ENCODE measurements at places on chromosomes 1 and 21. TPM values are rescaled to one million over a fixed set of nuclear protein-coding genes. Genes with fewer than 3 reads are reported as not detected.

- no peak for DNase-seq
Observed at GRCh38 chr1:154353460-154353904, 28.2 kb downstream of the ATP8B2 start.

The TXNIP gene
- 2,478 TPM for total RNA-seq

DNA sequence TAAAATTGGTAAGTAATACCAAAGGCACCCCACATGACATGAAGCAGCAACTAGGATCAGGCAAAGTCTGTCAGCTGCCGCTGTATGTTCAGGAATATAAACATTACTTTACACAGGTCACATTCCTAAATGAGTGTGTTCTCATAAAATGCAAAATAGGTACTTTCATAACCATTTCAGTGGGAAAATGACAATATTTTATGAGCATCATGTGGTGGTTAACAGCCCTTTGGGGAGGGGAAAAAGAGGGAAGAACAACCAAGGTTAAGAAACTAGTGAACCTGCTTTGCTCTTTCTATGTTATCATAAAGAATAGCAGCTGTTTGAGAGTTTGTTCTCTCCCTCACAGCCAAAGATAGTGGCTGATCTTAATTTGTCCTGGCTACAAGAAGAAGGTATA, 105.4 kb upstream of the LBR start:
- DNase-seq, result no peak

The RIMS3 gene
- total RNA-seq, result 1.6 TPM

- DNase-seq, result no peak
Observed at GRCh38 chr1:68544651-68545050, 47.8 kb upstream of the DEPDC1 start.

- no peak for DNase-seq
Observed at GRCh38 chr1:160844447-160845232, 18.0 kb downstream of the CD244 start.

DNA sequence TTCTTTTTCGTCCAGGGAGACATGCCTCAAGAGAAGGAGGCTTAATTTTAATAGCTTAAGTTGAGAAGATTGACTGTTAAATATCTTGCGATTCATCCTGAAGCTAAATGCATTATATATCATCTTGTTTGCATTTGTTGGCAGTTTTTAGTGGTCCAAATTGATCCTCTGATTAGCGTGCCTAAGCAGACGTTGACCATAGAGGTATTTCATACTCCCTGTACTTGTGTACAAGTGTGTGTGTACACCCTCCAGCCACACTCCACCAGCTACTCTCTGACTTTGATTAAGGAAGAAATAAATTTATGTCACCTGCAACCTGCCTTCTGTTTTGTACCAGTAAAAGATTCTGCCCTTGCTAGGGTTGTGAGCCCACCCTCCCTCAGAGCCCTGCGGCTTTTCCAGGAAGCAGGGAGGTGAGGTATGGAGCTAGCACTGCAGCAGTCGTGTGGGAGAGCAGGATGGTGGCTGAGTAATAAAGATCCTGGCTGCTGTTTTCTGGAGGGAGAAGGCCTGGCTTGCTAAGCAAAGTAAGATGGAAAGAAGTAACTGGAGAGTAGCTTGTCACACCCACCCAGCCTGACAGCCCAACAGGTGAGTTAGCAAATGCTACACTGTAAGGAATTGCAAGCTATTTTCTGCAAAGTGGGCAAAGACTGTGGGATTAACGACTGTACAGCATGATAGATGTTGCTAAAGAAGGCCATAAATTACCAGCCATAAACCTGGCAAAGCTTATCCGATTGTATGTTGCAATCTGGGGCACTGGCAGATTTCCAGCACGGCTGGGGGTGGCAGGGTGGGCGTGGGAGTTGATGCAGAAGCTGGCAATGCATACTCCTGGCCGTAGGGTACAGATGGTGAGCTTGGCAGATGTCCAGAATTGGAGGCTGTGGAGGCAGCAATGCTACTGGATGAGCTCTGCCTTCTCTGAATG, 170.2 kb downstream of the TNR start:
- peak; percentile 30 for DNase-seq

The MFAP2 gene
- 9.3 TPM for total RNA-seq

GRCh38 chr1:235919127-235919832, 52.6 kb upstream of the LYST start:
- DNase-seq, result no peak

DNA sequence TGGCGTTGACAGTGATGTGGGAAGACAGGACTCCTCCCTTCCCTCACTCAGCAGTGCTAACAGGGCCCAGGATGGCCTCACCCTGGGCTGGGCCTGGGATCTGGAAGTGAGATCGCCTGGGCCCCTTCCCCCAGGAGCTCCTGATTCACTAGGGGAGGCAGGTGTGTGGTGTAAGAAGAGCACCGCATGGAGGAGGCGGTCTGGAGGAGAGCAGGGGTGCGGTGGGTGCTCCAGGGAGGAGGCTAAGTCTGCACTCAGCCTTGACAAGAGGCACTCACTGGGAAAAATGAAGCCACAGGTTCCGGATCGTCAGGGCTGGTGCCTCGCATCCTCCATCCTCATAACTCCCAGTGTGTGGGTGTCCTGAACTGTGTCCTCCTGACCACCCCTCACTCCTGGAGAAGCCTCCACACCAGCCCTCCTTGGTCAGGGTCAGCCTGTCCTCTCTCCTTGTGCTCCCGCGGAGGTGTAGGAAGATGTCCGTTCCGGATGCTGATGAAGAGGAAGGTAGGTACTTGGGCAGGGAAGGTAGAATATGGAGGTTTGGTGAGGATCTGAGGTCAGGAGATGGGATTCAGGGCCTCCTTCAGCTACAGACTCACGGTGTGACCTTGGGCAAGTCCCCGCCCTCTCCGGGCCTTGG, 142.1 kb upstream of the WNT4 start:
- no peak for DNase-seq

- DNase-seq, result peak; percentile 78
Observed at GRCh38 chr1:200802865-200803512, 64.3 kb downstream of the CAMSAP2 start.

- DNase-seq, result no peak
Observed at GRCh38 chr1:175332515-175332914, 139.9 kb upstream of the KIAA0040 start.

- DNase-seq, result no peak
Observed at GRCh38 chr21:43800124-43800523, 10.7 kb downstream of the RRP1 start.

GRCh38 chr1:24931468-24932231, 1.6 kb upstream of the RUNX3 start:
- DNase-seq, result no peak

GRCh38 chr1:56133522-56134472, 445.6 kb downstream of the PLPP3 start:
- DNase-seq, result no peak

The RASAL2 gene
- 52.3 TPM for total RNA-seq

DNA sequence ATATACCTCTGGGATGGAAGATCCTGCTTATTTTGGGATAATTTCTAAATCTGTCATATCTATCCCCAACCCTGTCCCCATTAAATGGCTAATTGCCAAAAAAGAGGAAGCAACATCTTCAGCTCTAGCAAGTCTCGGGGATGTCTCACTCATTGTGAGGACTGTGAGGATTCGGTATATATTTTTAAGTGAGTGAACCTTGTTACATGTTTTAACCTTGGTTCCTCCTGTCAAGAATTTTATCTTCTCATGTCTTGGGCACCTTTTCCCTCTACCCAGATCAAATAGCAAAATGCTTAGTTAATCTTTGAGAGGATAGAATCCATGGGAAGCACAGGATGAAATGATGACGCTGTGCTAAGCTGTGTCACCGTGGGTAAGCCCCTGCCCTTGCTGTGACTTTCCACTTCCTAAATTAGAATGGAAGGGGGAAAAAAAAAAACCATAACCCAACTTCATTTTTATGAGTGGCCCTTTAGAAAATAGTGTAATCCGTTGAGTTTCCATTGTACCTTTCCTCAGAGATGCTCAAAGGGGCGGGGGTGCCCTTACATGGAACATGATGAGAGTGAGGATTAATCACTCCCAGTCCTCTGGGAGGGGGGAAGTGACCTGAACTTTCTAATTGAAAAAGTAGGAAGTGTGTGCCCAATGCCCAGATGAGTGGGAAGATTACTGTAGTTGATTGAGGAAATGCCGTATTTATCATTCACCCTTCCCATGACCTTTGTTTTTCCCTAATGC, 7.6 kb downstream of the ATP1A1 start:
- no peak for DNase-seq

The LMNA gene
- 801 TPM for total RNA-seq

GRCh38 chr1:93775224-93775623, 93.6 kb upstream of the BCAR3 start:
- DNase-seq, result no peak

GRCh38 chr1:32047701-32048100, 25.0 kb upstream of the TMEM39B start:
- DNase-seq, result no peak
